Epithelial cell of prostate (primary cell): ENCODE measurements at places on chromosomes 5 and 9.
A peak's percentile ranks its signal among the peaks of the same experiment; 100 is the strongest.

GRCh38 chr5:135831851-135832555 lies 2.5 kb upstream of the SLC25A48 start:
- no peak for DNase-seq

DNA sequence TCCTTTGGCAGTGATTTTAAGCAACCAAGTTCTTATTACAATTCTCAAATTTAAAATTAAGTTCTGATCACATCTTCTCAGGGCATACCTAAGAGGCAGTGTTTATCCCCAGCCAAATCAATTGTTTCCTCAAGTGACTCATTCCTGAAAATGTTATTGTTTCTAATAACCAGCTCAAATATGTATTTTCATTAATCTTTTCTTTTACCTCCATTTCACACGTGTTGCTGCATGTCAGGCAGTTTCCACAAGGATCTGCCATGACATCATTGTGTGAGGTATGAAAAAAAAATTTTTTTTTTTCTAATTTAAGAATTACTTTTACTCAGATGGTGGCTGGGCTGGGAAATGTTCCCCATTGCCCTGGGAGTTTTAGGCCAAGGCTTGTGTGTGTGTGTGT lies 113.0 kb upstream of the NTRK2 start:
- peak; percentile 20 for DNase-seq

- DNase-seq: no peak
Measured at GRCh38 chr5:155919126-155919525, 407.8 kb upstream of the SGCD start.

DNA sequence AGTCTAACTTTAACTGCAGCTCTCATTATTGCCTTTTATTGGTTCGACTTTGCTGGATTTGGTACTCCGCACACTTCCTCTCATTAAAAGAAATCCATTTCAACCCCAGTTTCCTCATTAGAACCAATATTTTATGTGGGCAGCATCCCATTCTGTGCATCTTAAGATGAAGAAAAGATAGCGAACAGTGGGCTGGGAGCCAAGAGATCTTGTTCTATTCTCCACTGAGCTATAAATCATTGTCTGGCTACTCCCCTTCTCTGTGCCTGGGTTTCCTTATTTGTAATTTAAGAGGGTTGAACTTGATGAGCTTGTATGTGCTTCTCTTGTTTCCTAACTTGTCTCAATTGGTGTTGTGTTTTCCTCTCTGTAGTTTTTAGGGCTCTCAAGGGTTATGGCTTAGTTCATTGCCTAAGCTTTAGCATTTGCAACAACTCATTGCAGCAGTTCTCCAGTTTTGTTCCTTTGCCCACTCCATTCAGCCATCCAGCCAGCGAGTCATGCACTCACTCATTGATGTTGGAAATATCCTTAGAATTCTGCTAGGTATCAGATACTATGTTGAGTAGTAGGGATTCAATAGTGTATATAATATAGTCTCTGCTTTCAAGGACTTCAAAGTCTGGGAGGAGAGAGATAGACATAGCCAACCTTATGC lies 273.3 kb upstream of the TNC start:
- no peak for DNase-seq
